ENCODE measurements at places on chromosomes 3 and 15.

- peak; percentile 29 for DNase-seq
Observed at GRCh38 chr15:63260791-63261190, 16.6 kb upstream of the APH1B start.

GRCh38 chr3:56819016-56819809 is 17.5 kb upstream of the ARHGEF3 start:
- DNase-seq: no peak

DNA sequence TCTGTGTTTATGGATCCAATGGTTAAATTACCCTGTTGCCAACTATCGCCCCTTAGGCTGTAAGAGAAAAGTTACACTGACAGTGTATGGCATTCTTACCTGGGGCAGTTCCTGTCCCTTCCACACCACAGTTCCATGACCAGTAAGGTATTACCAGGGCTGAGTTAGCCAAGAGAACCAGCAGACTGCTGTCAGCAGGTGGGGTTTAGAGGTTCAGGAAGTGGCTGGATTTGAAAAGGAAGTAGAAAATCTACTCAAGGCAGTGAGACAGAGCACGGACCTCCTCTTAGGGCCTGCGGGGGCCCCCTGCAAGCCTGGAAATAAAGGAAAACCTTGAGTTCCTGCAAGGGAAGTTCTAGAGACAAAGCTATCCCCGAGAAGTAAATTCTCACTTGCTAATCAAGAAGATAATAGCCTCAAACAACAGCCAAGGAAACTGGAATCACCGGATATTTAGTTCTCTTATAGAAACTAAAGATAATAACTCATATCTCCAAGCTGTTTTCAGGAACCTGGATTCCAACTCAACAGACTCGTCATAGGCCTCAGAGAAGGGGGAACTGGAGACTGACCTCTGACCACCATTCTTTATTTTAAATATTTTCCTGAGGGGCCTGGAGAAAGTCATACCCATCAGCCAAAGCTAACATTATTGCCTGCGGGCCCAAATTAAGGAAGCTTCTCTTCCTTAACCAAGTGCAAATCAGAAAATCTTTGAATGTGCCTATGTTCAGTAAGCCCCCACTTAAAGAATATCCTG is 161.7 kb downstream of the ANXA2 start:
- DNase-seq: no peak

DNA sequence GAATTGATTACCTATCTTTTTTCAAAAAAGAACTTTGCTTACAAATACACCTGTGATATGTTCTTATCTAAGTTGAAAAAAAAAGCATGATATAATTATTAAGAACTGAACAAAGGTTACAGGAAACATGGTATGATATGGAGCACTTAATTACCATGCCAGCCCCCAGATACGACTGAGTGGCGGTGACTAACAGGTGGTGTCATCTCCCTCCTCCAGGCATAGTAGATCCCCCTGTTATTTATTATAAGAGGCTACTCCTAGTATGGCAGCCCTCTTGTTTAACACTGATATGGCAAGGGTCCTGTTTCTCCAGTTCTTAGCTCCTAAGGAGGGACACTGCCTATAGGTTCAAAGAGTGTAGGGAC is 31.0 kb upstream of the TM4SF4 start:
- DNase-seq: no peak

DNA sequence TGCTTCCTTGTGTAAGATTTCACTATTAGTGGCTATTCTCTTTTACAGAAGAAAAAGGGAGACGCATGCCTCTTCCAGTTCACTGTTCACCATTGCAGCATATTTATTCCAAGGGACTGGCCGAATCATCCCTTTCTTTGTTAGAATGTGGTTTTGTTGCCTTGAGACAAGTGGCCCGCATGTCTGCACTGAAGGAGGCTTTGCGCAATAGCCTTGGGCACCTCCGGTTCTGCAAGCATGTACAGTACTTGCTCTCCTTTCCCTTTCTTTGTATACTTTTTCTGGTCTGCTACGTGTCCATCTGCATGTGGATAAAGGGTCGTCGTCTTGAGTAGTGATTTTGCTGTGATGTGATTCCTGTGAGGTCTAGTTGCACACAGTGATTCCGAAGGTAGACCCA is 43.0 kb downstream of the FLNB start:
- no peak for DNase-seq

DNA sequence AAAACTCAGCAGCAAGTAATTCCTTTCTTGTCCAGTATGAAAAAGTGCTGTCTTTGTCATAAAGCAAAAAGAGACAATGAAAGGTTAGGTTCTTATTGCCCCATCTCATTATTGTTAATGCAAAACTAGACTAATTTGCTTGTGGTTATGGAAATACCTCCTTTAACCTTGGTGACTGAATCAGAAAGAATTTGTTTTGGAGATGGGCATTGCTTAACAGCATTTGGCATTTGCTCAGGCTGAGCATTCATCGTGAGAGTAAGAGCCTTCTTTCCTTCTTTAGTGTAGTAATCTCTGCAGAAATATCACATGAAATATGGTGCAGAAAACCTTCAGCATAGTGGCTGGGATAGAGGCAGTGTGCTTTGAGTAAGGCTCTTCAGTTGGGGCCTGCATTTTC is 103.1 kb downstream of the CNTN6 start:
- no peak for DNase-seq

DNA sequence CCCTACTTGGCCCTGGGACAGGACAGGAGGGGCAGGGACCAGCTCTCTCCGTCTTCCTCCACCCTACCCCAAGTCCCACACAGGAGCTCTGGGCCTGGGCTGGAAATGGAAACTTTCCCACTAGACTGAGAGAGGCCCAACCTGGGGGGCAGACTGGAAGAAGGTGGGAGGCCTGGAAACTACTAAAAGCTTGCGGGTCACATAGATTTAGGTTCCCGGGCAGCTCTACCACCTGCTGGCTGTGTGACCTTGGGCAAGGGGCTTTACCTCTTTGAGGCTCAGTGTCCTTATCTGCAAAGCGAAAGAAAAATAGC is 49.9 kb upstream of the CCDC174 start:
- DNase-seq: no peak

DNA sequence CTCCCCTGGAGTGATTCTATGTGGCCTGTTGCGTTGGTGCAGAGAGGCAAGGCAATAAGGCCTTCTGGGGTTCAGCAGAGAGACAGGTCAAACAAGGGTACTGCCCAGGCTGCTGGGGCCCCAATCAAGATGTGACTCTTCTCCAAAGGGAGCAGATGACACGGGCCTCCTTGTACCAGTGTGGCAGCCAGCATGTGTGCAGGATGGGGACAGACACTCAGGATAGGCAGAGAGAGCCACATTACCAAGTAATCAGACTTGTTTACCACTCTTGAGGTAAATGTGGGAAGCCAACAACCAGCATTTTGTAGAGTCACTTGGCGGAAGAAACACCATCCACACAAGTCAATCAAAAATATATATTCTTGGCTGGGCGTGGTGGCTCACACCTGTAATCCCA is 95.3 kb upstream of the DLG1 start:
- no peak for DNase-seq

GRCh38 chr15:70037292-70037640 is 60.5 kb downstream of the TLE3 start:
- DNase-seq: peak; percentile 69

- peak; percentile 38 for DNase-seq
Observed at GRCh38 chr3:101466465-101467309, 46.3 kb downstream of the SENP7 start.

GRCh38 chr3:191518861-191519260 is 57.9 kb downstream of the PYDC2 start:
- no peak for DNase-seq

DNA sequence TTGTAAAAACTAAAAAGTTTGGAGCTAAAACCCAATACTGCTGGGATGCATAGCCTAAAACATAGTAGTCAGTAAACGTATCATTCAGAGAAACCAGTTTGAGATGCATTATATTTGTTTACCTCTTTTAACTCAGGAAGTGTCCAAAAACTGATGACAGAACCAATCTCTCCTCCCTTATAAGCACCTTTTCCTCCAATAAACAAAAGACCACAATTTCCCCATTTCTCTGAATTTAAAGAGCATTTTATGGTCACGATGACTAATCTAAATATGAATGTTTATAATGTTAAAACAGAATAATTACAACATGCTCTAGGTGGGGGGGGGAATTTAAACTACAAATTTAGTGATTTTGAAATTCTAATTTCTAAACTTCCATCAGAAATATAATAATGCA is 58.5 kb downstream of the CEP63 start:
- DNase-seq: no peak

DNA sequence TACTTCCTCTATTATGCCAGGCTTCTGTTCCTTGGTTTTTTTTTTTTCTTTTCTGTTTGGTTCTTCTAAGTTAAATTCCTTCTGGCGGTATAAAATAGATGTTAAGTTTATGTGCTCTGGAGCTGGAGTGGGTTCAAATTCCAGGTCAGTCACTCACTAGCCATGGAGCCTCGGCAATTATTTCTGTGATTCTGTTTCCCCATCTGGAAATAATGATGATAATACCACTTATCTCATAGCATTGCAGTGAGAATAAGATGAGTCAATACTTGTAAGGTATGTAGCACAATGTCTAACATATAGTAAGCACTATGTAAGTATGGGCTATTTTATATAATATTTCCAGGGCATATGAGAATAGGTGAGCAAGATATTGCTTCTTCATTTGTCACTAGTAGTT is 33.2 kb upstream of the ZDHHC23 start:
- DNase-seq: no peak

DNA sequence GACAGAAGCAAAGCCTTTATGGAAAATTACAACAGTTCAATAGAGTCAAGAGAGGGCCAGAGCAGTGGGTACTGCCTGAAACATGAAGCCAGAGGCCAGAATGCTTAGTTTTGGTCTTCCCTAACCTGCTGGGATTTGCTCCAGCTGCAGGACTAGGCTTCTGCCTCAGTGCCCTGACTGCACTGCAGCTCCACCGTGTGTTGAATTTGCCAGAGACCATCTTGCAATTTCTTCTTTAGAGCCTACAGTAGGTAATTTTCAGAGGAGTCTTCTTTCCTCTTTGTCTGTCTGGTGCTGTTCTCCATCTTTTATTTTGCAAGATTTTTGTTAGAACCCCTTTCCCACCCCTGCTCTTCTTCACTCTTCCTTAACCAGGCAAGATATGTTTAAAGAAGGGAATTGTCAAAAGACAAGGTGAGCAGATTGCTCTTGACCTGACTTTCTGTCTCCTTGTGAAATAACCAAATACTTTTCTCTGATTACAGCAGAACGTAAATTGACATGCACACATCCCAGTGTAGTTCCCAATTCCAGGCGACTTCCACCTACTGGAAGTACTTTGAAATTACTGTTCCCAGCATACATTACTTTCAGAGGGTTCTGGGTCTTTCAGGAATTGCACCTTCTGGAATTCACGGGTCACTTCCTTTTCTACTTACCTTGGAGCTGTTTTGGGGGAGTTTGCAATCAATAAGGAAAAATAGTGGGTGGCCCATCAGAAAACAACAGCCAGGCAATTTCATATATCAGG is 161.2 kb downstream of the MINAR1 start:
- DNase-seq: peak; percentile 43

GRCh38 chr3:70726961-70727360 is 414.5 kb upstream of the MDFIC2 start:
- no peak for DNase-seq

DNA sequence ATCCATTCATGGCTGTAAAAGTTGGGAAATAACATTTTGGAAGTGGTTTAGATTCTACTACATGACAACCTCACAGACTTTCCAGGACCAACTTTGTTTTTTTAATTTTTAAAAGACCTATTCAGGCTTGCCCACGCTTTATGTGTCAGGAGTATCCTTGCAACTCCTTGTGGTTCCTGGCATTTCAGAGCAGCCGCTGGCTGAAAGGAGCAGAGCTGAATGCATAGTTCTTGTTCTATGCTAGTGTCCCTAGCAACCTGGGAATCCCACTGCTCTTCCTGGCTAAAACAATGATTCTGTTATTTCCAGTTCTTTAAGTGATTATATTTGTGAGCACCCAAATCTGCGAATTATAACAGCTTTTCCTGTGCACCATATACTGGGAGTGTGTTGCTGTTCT is 34.9 kb downstream of the CP start:
- no peak for DNase-seq

GRCh38 chr3:9778143-9779074 is 8.7 kb upstream of the CAMK1 start:
- no peak for DNase-seq

GRCh38 chr3:9422712-9423424 is 25.5 kb downstream of the SETD5 start:
- no peak for DNase-seq

DNA sequence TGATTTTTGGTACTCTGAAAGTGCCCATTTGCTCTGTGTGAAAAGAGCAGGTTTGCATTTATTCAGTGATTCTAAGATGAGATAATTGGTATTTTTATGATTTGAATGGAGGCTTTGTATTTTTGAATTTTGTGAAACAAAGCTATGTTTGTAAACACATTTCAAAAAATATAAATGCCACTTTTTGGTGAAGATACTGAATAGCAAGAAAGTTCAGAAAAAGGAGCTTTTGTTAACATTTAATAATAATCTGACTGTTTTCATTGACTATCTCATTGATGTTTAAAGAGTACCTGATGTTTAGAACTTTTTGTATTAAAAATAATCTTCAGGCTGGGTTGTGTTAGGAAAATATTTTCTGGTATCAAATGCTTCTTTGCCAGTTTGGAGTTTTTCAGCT is 23.7 kb downstream of the TCF12 start:
- no peak for DNase-seq

DNA sequence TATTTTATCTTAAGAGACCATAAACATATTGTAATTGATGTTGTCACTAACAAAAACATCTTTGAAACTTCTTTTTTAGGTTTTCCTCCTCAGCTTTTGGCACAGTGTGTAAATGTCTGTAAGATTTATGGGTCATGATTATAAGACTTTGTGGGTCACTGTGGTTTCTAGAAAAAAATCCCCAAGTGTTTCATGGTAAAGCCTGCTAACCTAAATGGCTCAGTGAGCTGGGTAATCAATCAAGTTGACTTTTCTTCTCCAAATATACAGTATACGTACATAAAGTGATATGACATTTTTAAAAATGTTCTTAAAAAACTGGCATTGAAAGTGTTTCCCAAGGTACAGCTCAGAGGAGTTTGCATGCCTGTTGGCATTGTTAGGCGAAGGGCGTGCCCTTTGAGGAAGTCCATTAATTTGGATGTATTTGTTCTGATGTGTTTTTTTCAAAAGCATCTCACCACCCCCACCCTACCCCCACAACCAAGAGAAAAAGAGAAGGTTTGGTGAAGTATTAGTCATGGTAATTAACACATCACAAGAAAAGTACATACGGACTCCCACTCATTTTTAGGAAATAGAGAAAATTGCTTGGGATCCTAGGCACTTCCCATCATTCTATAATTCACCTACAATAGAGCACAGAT is 385.4 kb upstream of the LRRC3B start:
- DNase-seq: no peak

DNA sequence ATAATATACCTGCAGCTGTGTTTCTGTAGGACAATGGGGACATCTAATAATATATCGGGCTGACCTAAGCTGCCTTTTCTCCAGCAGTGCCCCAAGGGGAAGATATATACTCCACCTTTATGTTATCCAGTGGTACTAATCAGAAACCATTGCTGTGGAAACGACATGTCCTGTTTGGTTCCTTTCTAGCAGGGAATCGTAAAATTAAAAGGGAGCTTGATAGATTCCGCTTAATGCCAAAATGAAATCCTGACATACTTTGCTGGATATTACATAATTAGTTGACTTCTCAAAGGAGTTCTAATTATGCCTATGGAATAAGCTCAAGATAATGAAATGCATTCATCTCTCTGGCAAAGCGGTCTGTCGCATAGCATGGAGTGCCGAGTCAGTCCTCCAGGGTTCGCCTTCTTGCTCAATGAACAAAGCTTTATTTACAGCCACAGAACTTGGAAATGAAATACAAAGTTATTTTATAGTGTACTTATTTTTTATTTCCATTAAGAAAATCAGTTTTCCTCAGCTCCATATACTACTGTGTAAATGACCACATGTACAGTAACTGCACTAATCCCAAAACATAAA is 262.8 kb downstream of the LRTM1 start:
- no peak for DNase-seq

Data from Karpas-422 (cell line).